ENCODE measurements at places on chromosomes 5 and 9.
A peak's percentile ranks its signal among the peaks of the same experiment; 100 is the strongest.

DNA sequence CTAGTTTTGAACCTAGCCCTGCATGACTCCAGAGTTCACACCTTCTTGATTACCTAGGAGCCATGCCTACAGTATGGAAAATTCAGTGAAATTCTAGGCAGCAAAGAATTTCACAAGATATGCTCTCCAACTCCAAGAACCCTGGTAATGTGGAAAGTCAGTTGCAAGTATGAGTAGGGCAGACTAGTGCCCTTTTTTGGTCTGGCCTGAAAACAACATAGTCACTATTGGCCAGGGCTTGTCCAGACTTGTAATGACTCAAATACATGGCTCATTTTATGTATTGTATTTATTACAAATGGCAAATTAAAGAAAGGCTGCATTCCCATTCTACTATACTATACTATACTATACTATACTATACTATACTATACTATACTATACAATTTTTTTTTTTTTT, 160.4 kb downstream of the ESM1 start:
- no peak for DNase-seq

- no peak for DNase-seq
Measured at GRCh38 chr9:94638335-94639060, 820 bp downstream of the FBP1 start.

DNA sequence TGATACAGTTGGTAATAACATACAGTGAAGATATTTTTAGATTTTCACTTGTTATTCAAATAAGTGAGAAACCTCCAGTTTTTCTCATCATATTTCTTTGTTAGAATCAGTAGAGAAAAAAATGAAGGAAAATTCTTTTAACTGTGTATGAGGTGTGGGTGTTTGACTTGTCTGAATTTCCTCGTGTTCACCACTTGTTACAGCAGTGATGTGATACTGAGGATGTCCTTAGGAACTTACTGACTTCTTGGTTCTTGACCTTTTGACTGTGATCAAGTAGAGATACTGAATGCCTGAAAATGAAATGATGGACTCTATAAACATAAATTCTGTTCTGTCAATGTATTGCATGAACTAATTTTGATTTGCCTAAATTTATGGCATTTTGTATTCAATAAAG, 10.7 kb downstream of the PBX3 start:
- no peak for DNase-seq

DNA sequence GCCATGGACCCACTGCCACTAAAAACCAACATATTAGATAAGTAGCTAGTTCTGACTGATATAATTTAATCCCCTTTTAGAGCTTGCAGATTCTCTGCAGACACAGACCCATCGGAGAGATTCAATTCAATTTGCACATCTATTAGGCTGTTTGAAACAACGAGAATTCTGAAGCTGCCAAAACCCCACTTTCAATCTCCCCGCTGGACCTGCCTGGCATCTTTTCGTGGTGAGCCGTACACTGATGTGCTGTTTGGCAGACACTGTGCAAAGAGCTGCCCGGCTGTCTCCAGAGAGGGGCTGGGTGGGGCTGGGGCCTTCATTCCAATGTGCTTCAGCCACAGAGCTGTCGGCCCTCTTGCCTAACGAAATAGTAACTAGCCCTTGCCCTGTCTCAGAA, 42.1 kb upstream of the FAM240B start:
- no peak for DNase-seq

GRCh38 chr9:136024286-136024685, 63.1 kb upstream of the UBAC1 start:
- DNase-seq: no peak

DNA sequence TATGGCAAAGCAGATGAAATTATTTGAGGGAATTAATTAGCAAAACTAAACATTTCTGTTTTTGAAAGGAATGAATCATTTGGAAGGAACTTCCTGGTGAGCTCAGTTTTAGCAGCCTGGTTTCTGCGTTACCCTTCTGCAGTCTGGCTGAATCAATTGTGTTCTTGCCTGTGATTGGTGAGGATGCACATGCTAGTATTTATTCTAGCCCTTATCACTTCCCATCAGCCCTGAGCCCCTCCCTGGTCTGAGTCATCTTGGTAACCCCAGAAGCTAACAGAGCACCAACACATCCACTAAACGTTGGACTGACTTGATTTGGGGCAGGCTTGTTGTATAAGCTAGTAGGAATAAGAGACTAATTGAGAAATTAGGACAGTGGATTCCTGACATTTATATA, 6.6 kb downstream of the TJP2 start:
- peak; percentile 40 for DNase-seq

DNA sequence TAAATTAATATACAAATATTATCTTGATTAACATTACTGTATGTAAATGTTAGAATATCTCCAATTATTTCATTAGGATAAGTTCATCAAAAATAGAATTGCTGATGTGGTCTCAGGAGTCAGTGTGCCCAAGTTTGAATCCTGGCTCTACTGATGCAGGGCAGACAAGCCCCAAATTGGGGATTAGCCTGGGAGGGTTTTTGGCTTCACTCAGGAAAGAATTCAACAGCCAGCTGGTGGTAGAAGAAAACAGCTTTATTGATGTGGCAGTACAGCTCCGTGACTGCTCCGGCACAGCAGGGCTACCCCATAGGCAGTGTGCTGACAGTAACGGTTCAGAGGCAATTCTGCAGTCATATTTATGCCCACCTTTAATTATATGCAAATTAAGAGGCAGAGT, 32.5 kb downstream of the COL27A1 start:
- no peak for DNase-seq

DNA sequence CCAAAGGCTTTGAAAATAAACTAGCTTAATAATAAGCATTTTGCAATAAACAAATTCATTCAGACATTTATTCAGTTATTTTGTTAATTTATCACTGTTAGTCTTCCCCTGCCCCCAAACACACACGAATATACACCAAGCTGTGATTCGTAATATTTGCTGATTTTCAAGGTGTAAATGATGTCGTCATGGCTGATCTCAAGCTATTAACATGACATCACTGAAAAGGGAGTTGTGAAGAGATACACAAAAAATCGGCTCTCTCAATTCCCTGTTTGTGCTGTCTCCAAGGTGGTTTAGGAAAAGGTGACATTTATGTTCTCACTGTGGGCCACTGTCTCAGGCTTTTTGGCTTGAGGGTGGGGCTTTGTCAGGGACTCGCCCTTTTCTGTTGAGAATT, 413.3 kb downstream of the CDH9 start:
- DNase-seq: no peak

- no peak for DNase-seq
Measured at GRCh38 chr9:111271047-111271446, 59.0 kb downstream of the OR2K2 start.

DNA sequence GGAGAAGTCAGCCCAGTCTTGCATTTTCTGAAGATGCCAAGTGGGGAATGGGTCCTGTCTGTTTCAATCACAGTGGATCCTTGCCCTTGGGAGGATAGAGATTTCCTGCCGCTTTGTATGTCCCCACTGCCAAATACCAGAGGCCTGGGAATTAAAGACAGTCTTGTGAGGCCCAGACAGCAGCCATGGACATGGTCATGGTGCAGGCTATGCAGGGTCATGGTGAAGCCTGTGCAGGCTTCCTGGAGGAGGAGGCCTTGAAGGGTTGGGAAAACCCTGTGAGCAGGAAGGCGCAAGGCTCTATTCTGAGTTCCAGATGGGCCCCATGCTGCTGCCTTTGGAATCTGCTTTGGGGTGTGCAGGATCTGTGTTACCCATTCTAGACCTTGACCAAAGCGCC, 57.3 kb upstream of the PITX1 start:
- no peak for DNase-seq

DNA sequence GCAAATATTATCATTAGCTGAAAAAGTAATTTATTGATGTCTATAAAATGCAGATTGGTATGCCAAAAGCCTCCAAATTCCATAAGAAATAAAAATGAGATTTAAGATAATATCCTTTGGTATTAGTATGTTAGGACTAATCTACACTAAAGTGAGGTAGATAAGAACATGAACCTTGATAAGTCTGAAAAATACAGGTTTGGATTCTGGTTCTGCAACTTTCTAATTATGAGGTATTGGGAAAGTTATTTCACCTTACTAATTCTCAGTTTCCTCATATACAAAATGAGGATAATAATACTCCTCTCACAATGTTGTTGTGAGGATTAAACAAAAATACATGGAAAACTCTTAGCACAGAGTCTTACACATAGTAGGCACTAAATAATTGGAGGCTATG, 300.1 kb downstream of the NNT start:
- DNase-seq: no peak

- no peak for DNase-seq
Measured at GRCh38 chr5:144017631-144018030, 152.8 kb downstream of the YIPF5 start.

DNA sequence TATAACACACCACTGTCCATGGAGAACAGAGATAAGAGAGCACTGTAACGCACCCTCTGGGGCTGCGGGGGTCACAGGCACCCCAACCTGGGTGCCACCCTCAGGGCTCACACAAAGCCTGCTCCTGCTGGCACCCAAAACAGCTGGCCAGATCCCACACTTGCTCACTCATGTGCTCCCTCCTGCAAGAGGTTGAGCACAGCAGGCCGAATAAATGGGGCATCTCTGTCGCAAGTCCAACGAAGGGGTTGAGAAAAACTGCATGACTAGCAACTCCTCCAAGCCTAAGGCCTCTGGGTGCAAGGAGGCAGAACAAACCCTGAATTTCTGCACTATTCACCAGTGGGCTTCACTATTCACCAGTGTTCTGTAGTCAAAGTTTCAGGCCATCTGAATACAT, 80.3 kb downstream of the SECISBP2 start:
- DNase-seq: no peak

- DNase-seq: no peak
Measured at GRCh38 chr5:14659821-14660607, 4.5 kb upstream of the OTULIN start.

DNA sequence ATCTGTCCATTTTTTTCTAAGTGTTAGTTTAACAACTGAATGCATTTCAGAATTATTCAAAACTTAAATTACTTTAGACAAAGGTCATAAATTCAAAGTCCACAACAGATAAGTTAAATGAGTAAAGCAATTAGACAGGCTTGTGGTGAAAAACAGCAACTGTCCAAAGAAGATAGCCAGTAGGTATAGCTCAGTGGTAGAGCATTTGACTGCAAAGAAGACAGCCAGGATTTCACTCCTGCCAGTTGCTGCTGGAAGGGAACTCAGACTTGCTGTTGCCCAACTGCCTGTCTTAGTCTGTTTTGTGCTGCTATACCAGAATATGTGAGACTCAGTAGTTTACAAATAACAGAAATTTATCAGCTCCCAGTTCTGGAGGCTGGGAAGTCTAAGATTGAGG, 10.0 kb downstream of the FANCC start:
- DNase-seq: no peak

- DNase-seq: no peak
Measured at GRCh38 chr9:133785753-133786370, 47.7 kb upstream of the SARDH start.

GRCh38 chr5:127785098-127785927, 82.1 kb downstream of the CCDC192 start:
- no peak for DNase-seq

DNA sequence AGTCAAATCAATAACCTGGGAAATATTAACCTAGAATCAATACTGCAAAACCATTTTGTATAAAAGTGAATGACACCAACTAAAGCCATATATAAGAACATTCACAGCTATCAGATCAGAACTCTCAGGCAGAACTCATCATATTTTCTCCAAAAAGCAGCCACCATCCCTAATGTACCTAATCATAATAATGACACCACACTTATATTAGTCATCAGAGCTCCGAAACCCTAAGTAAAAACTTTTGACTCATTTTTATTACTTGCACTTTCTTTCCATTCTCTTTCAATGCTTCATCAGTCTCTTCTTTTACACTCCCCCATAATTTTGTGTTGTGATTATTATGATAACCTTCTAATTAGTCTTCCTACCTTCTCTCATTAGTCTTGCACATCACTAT, 45.3 kb downstream of the INSL6 start:
- no peak for DNase-seq

- DNase-seq: no peak
Measured at GRCh38 chr5:111720333-111720890, 36.6 kb downstream of the NREP start.

DNA sequence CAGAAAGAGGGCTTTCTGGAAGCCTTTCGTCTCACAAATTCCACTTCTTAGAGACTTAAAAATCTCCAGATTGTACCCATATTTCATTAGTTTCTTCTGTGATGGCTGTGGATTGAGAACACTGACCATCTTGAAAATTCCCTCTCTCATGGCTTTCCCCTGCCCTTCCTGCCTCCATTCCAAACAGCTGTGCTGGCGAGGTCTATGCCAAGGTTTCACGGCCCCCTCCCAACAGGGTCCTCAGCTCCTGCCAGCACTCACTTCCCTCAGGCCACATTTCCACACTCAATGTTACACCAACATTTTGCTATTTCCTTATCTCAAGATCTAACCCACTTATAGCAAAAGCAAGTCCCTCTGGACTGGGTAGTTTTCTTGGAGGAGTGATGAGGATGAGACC, 40.3 kb upstream of the EQTN start:
- DNase-seq: no peak

- DNase-seq: no peak
Measured at GRCh38 chr5:123460296-123460729, 37.1 kb upstream of the CEP120 start.

GRCh38 chr5:157989296-157989695, 130.4 kb upstream of the CLINT1 start:
- DNase-seq: no peak

DNA sequence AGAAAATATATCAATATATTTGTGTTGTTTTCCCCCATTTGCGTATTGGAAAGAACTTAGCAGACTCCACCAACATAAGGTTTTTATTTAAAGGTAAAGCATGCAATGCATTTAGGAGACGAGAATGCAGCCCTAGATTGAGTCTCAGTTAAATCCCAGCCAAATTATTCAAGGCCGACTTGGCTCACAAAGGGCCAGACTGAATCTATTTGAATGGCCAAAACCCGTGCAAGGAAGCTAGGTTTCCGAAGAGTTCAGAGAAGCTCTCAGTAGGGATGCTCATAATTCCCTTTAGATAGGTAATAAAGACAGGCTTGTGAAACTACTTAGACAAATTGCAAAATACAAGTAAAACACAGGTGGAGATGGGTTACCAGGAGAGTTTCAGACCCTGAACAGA, 520.3 kb downstream of the CDH9 start:
- no peak for DNase-seq

DNA sequence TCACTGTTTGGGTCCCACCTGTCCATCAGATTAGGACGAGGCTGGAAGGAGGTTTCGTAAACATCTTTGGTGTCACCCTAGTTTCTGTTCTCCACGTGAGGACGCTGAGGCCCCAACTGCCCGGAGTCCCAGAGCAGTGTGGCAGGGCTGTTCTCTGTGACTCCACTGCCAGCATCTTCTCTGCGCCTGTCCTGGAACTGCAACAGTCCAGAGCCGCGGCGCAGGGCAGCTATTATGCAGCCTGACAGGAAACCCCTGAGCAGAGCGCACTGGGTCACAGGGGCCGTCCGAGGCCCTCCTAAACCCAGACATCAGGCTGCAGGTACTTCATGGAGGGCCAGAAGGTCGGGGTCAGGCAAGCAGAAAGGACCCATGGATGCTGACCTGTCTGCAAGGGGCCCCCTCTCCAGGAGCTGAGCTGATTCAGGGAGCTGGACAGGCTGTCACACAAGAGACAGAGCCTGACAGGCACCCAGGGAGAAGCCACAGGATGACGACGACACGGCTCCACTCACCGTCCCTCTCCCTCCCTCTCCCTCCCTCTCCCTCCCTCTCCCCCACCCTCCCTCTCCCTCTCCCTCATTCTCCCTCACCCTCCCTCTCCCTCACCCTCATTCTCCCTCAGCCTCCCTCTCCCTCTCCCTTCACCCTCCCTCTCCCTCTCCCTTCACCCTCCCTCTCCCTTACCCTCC, 31.7 kb downstream of the DBH start:
- DNase-seq: no peak

Measured in NCI-H510A treated with DMSO at 0.1 percent for 48 hours (cell line).